Activated naive CD4-positive, alpha-beta T cell (primary cell): ENCODE measurements at places on chromosomes 7 and 10.

- DNase-seq: peak; percentile 65
These were observed 45.6 kb upstream of the SUN1 start for GRCh38 chr7:786472-787255.

GRCh38 chr7:49892481-49892880 is 119.0 kb downstream of the VWC2 start:
- no peak for DNase-seq

GRCh38 chr7:134587750-134588149 is 38.8 kb downstream of the AKR1B15 start:
- no peak for DNase-seq

GRCh38 chr7:86932038-86932512 is 127.4 kb downstream of the ELAPOR2 start:
- no peak for DNase-seq

DNA sequence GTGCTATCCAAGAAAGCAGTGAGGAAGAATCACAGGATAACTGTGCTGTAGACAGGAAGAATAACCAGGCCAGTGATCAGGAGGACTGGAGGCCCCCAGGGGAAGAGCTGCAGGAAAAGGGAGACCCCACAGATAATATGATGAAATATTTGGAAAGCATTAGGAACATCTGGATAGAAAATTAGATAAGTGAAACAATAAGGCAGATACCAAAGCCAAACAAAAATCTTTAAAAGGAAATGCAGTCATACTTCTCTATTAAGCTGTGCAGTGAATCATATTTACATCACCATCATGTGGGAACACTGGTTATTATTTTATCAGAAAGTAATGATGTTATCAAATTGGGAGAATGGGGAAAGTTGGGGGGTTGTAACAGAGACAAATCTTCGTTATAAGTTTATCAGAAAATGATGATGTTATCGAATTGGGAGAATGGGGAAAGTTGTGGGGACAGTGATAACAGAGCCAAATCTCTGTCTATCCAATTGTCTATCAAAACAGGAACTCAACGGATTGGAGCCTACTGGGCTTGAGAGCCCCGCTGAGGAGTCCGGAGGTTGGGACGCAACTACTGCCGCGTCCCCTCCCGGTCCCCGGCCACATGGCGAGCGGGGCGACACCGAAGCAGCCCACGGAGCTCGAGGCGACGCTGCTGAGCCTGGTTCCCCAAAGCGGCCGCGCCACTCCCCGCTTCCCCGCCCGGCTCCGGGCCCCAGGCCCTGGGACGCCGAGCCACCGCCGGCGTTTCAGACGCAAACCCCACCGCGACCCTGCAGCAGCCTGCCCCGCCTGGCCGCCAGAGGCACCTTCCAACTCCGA is 14.0 kb upstream of the RALA start:
- peak; percentile 11 for DNase-seq

GRCh38 chr7:42753811-42754363 is 158.0 kb downstream of the C7orf25 start:
- DNase-seq: no peak

GRCh38 chr7:94632338-94633013 is 23.5 kb downstream of the SGCE start:
- no peak for DNase-seq

- no peak for DNase-seq
These were observed 1.5 kb downstream of the TRIL start for GRCh38 chr7:28956608-28957063.

DNA sequence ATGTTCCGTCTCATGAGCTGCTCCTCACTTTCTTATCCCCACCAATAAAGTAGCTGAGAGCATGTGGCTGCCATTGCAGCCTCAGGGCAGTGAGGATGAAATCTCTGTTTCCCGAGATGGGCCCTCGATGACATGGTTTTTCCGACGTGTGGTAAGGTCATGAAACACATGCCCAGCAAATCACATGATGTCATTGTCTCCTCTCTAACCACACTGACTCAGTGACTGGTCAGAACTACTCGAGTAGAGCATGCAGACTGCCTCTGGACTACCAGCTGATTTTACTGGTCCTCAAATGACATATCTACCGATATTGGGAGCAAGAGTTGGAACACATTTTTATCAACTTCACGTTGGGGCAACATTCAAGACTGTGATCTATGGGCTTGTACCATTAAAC is 786.1 kb downstream of the CNTNAP2 start:
- DNase-seq: no peak
